Esophagus squamous epithelium (tissue), 5 donors: ENCODE measurements at places on chromosomes 11 and 22.

DNA sequence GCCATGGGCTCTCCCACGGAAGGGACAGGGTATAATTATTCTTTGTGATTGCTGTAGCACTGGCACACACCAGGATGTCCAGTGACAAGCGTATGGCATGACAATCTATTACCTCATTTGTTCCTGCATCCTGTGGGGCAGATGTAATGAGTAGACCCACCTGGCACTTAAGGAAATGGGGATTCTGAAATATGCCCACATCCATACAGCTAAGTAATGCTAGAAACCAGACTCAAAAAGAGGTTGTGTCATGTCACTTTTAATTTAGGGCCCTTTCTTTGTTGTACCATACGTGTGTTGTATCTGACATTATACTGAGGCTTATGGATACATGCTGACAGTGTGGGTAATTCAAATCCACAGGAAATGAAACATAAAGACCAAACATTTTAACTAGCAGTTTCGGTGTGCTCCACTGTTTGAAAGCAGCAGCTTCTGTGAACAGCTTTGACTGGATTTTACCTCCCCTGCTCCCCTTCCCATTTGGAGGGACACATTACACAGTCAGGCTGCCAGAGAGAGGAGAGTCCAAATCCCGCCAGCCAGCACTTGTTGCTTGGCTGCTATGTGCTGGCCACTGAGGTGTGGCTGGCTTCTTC, 21.2 kb downstream of the GRAMD1B start:
- DNase-seq, result no peak

GRCh38 chr11:47797633-47798032, 30.5 kb upstream of the FNBP4 start:
- DNase-seq, result no peak

- DNase-seq, result no peak
Observed at GRCh38 chr11:61332281-61332796, 566 bp downstream of the DDB1 start.

DNA sequence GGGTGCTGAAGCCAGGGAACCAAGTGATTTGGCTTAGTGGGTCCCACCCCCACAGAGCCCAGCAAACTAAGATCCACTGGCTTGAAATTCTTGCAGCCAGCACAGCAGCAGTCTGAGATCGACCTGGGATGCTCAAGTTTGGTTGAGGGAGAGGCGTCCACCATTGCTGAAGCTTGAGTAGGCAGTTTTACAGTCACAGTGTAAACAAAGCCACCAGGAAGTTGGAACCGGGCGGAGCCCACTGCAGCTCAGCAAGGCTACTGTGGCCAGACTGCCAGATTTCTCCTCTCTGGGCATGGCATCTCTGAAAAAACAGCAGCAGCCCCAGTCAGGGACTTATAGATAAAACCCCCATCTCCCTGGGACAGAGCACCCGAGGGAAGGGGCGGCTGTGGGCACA, 424.1 kb upstream of the TENM4 start:
- DNase-seq, result no peak

GRCh38 chr11:18581825-18582224, 6.7 kb downstream of the UEVLD start:
- no peak for DNase-seq

- DNase-seq, result no peak
Observed at GRCh38 chr11:75050516-75050915, 46.2 kb downstream of the OR2AT4 start.

DNA sequence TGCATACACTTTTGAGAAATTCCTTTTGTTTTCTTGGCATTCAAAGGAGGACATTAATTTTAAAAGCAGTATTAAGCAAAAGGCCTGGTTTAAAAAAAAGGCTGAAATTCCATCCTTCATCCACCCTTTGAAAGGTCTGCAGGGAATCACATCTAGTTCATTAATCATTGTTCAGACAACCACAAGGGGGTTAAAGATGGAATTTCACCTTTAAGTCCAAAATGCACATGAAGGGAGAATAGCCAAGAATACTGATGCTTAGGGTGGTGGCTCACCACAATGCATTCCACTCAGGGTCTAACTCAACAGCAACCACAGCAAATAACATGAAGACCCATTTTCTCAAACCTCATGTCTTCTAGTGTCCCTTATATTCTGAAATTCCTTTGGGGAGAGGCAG, 256.9 kb downstream of the CADM1 start:
- no peak for DNase-seq

DNA sequence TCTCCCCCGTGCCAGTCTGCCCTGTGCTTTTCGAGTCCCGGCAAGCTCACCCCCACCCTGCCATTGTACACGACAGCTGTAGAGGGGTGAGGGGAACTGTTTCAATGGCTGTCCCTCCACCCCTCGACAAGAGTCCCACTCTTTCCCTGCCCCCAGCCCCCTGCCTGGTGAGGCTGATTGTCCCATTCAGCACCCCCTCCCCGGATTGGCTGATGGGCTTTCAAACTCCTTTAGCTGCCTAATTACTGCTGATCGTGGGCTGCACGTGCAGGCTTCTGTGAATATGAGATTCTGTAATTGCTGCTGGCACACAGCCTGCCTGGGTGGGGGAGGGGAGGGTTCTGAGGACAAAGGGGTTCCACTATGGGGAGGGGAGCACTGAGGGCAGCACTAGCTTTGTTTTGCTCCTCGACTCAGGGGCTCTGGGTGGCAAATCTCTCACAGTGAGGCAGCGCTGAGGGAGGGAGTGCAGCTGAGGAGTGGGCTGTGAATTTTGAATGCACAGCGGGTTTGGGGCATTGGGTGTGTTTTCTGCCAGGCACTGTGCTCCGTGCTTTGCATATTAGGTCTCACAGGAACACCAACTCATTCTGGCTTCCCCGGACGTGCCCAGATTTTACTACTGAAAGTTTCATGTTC, 42.6 kb upstream of the ACCSL start:
- no peak for DNase-seq

DNA sequence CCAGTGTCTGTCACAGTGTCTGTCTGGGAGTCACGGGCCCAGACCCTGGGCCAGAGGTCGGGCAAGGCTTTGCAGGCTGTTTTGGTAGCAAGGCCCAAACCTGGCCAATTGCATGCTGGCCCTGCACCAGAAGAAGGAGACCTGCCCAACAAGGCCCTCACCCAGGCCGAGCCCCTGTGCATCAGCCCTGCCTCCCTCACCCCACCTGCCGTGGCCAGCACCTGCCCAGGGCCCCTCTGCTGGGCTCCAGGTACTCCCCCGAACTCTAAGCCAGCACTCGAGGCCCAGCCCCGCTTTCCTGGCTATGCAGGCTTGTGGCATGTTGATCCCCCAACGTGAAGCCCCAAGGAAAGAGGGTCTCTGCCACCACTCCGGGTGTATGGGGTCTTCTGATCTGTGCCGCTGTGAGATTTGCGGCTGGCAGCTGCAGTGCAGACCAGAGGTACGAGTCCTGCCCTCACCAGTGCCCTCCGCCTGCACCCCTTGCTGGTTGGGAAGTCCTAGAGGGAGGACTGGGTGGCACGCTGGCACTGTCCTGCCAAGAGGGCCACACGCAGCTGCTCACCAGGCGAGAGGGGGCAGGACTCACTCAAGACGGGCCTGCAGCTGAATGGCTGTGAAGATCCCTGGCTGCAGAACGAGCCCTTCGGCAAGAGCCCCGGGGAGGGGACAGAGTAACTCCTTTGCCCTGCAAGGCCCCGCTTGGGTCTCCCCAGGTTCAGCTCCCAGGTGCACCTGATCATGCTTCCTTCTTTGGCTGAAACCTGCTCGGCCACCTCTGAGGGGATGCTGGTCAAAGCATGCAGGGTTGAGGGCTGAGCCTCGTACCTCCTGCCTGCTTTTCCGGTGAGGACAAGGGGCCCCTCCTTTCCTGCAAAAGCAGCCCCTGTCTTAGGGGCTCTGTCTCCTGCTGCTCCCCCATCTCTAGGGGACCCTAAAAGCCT, 6.7 kb upstream of the SEPTIN5 start:
- no peak for DNase-seq

DNA sequence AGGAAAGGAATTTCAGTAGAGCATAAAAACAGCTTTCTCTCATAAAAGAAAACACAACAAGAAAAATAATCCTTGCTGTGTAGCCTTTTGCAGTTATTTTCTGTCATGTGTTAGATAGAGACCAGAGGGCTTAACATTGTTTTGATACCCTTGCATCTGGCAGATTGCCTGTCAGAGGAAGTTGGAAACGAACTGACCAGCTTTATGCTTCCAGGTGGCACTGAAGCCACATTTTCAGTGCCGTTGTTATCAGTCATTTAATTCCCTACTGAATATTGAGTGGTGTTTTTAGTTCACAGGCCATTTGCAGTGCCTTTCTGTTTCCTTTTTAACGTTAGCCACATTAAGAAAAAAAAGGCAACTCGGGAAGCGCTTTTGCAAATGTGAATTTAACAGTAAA, 21.5 kb upstream of the RAG2 start:
- DNase-seq, result no peak

GRCh38 chr11:10461276-10461790, 6.3 kb downstream of the AMPD3 start:
- DNase-seq, result no peak

DNA sequence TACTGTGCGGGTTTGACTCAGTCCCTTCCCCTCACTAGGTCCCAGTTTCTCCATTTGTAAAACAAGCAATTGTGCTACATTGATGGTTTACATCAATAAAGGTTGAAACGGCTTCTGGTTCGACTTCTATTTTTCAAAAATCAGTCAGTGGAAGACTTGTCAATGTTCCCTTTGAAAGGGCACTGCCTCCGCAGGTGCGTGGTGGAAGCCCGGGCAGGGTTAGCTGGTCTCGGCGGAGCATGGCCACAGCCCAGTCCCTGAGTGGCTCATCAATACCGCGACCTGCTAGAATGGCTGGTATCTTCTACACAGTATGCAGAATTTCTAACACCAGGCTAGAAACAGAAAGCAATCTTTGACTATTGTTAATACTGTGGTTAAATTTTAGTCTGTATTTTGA, 16.1 kb downstream of the MS4A10 start:
- no peak for DNase-seq

GRCh38 chr11:61129639-61130523, 27.6 kb downstream of the CD5 start:
- DNase-seq, result no peak

GRCh38 chr22:49432897-49433443, 394.7 kb downstream of the BRD1 start:
- no peak for DNase-seq

- DNase-seq, result no peak
Observed at GRCh38 chr22:49814856-49815255, 12.8 kb downstream of the BRD1 start.

GRCh38 chr22:38868886-38869381, 3.1 kb downstream of the CBX6 start:
- DNase-seq, result no peak

DNA sequence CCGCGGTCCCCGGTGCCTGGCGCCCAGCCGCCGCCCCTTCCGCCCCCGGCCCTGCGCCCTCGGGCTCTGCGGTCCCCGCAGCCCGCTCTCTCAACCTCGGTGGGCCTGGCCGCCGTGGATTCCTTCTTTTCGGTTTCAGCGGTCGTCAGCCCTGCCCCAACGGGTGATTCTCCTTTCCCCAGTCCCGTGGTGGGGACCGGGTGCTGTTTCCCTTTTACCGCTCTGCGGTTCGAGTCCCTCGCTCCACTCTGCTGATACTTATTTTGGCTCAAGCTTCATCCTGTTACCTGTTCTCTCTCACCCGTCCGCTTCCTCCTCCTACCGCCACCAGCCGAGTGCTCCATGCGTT, 494 bp downstream of the ZDHHC5 start:
- no peak for DNase-seq

- no peak for DNase-seq
Observed at GRCh38 chr11:23423656-23424055, 563.4 kb upstream of the CCDC179 start.

- no peak for DNase-seq
Observed at GRCh38 chr22:47189056-47189916, 426.8 kb downstream of the TBC1D22A start.

DNA sequence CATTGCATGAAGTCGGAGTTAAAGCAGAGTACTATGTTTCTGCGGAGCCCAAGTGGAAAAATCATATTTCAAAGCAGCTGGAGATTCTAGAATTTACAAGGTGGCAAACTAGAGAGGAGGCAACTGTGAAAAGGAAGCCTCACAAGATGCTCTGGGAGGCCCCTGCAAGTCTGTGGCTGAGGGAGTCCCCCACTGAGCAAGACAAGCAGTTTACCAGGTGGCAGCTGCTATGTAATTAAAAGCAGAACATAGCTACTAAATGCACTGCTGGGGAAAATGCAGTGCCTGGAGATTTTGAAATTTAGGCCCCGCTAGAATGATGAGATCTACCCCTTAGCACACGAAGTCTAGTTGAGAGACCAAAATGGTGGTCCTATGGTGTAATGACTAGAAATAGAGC, 728.0 kb downstream of the OPCML start:
- DNase-seq, result no peak

DNA sequence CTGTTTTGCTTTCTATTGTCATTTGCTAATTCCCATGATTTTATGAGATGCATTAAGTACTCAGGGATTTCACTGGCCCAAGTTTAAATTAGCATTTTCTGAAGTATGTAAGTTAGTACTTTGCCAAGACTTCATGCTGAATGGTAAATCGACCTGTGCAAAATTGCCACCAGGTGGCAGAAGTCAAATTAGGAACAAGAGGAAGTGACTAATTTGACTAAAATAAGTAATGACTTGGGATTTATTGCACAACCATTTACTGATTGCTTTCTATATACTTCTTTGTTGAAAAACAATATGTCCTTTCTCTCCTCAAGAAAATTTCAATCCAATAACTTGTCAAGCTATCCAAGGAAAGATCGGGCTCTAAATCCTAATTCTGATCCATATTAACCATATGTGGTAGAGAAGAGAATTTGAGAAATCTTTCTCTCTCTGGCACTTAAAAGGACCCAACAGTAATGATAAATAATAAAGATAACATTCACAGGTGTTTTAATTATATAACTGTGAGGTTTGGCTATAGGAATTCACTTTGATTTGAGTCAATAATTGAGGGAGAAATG, 253.7 kb upstream of the CHORDC1 start:
- no peak for DNase-seq

DNA sequence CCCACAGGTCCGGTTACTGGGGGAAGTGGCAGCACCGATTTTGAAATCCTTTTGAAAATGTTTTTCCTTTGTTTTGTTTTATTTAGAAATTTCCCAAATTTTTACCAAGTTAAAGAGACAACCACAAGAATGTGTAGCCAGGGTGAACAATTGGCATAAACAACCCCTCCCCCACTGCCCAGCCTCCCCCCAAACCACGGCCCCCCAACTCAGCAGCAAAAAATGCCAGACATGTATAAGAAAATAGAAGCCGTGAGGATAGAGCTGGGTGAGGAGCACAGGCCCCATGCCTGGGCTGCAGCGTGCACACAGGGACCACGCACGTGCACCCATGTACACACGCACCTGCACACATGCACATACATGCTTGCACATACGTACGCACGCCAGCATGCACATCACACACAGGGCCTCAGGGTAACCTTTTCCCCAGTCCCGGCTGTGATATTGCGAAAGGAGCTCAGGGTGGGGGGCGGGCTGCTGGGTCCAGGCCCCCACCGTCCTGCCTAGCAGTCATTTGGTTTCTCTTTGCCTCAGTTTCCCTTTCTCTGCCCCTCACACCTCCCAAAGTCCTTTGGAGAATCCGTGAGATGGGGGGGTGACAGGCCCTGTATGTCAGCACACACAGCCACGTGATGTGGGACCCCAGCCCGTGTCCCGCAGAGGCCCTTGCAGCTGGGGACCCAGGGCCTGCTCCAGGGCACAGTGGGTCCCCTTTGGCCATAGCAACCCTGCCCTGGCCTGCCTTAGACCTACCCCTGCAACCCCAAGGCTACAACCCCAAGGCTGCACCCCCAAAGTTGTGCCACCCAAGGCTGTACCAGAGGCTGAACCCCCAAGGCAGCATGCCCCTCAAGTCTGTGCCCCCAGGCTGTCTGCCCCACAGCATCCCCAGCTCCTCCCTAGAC, 42.9 kb downstream of the IGF2 start:
- no peak for DNase-seq
